T-cell (primary cell): ENCODE measurements at places on chromosomes 5 and 9. TPM values are rescaled to one million over a fixed set of nuclear protein-coding genes. Genes with fewer than 3 reads are reported as not detected.

Gene ENTREP1
- not detected for total RNA-seq

Gene NXNL2
- total RNA-seq = not detected

Gene UNC13B
- 1.2 TPM for total RNA-seq

Gene RMRP
- total RNA-seq = 12,452 TPM

DNA sequence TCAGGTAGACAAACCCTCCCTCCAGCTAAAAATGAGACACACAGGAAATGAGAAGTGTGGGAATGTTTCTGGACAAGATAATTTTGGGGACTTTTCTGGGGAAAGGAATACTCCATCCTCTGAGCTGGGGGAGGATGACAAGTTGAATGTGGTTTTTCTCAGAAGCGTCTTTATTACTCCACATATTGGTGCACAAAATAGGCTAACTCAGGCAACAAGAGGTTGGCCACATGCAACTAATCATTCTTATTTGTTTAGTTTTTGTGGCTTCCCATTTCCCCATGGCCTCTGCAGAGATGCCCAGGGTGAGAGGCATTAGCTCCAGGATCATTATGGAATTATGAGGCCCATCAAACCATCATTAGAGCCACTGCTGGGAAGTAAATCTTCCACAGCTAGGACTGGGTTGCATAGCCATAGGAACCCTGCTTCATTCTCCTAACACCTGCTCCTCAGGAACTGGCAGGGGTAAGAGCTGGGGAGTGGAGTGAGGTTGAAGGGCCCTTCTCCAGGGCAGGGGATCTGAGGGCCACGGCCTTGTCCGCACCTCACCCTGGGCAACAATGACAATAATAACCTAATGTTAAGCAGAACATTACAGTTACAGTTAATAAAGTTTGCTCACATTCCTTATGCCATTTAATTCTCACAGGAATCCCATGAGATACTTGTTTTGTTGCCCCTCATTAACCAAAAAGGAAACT, 9.3 kb upstream of the SIL1 start:
- DNase-seq = no peak
- no peaks in the 10 kb centered on the region for H3K36me3 ChIP-seq
- H3K4me3 ChIP-seq = no peak overlapping the region
- no peaks in the 10 kb centered on the region for H3K4me1 ChIP-seq
- no peak overlapping the region for H3K27ac ChIP-seq

DNA sequence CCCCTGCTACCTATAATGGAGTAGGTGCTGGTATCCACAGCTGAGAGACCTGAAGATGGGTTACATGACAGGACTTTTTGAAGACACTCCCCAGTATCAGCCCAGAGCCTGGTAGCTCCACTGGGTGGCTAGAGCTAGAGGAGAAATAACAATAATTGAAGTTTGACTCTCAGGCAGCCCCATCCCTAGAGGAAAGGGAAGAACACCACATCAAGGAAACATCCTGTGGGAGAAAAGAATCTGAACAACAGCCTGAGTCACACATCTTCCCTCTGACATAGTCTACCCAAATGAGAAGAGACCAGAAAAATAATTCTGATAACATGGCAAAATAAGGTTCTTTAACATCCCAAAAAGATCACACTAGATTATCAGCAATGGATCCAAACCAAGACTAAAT, 432.1 kb downstream of the CDH18 start:
- H3K27ac ChIP-seq = no peak overlapping the region
- no peak for DNase-seq
- H3K36me3 ChIP-seq = no peaks in the 10 kb centered on the region
- H3K4me3 ChIP-seq = no peak overlapping the region
- H3K4me1 ChIP-seq = no peaks in the 10 kb centered on the region

DNA sequence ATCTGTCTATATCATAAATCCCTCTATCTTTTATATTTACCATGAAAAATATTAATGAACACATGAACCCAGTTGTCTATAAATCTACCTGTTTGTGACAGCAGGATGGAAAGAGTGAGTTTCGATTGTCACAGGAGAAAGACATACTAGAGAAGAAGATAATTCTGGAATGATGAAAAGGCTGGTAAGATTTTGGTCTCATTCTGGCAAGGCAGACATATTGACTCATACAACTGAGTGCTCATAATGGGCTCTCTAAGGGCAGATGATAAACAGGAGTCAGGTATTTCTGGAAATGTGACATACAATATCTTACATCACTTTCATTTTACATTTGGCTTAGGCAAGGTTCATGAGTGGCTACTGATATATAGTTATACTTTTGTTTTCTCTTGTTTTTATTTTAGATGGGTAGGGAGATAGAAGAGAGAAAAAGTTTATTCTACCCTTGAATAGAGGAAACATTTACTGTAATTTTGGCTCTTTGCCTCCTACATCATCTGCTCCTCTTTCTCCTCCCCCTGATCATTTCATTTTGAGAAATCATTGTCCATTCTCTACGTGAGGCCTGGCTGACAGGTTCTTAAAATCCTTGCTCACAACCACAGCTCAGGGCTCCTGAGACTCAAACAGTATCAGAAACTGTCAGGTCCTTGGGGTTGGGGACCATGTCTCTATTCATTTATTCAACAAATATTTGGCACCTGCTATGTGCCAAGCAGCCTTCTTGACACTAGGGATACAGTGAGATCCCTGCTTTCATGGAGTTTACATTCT, 14.4 kb downstream of the ELOVL7 start:
- no peak for DNase-seq
- no peaks in the 10 kb centered on the region for H3K36me3 ChIP-seq
- no peak overlapping the region for H3K27ac ChIP-seq
- no peak overlapping the region for H3K4me3 ChIP-seq
- no peaks in the 10 kb centered on the region for H3K4me1 ChIP-seq
- H3K27me3 ChIP-seq = no peaks in the 10 kb centered on the region

GRCh38 chr5:10543585-10544040, 20.3 kb upstream of the ANKRD33B start:
- H3K27ac ChIP-seq = no peak overlapping the region
- H3K27me3 ChIP-seq = peaks cover 30% of the 10 kb centered on the region
- H3K36me3 ChIP-seq = no peaks in the 10 kb centered on the region
- no peaks in the 10 kb centered on the region for H3K4me1 ChIP-seq
- H3K4me3 ChIP-seq = no peak overlapping the region
- no peak for DNase-seq

DNA sequence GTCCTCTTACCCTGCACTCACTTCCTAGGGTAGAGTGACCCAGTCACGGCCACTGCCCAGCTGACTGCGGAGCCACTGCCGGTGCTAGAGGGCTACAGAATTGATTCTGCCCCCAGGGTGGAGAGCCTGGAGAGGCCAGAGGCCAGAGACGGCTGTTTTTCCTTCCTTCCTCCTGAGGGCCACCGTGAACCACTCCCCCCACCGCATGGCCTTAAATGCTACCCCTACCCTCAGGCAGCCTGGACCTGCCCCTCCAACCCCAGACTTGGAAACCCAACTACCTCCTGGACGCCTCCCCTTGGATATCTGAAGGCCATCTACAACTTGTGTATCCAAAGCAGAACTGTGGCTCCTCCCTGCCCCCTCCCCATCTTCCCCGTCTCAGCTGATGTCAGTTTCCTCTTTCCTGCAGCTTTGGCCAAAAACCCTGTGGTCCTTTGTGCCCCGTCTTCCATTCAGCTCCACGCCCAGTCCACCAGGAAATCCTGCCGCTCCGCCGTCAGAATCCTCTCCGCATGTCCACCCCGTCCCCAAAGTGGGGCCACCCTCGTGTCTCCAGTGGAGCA, 16.3 kb downstream of the SH2D3C start:
- H3K27me3 ChIP-seq = no peaks in the 10 kb centered on the region
- peaks cover 76% of the 10 kb centered on the region for H3K36me3 ChIP-seq
- no peak for DNase-seq
- peaks cover 41% of the 10 kb centered on the region for H3K4me1 ChIP-seq
- H3K4me3 ChIP-seq = no peak overlapping the region
- H3K27ac ChIP-seq = no peak overlapping the region

DNA sequence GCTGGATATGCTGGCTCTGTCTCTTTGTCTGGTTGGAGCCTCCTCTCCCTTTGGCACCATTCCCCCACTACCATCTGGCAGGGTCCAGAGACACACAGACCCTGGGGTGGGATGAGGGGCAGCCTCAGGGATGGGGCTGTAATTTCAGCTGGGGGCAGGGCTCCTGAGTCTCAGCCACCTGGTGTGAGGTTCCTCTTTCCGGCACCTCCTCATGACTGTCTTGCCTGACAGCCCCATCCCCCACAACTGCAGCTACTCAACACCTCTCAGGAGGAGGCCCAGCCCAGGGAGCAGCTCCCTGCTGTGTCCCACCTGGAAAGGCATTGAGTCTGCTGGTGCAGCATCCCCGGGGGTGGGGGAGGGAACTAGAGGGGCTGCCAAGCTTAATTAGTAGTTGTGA, 11.7 kb upstream of the RPS14 start:
- H3K27me3 ChIP-seq = peaks cover 13% of the 10 kb centered on the region
- H3K4me3 ChIP-seq = no peak overlapping the region
- H3K36me3 ChIP-seq = no peaks in the 10 kb centered on the region
- DNase-seq = no peak

DNA sequence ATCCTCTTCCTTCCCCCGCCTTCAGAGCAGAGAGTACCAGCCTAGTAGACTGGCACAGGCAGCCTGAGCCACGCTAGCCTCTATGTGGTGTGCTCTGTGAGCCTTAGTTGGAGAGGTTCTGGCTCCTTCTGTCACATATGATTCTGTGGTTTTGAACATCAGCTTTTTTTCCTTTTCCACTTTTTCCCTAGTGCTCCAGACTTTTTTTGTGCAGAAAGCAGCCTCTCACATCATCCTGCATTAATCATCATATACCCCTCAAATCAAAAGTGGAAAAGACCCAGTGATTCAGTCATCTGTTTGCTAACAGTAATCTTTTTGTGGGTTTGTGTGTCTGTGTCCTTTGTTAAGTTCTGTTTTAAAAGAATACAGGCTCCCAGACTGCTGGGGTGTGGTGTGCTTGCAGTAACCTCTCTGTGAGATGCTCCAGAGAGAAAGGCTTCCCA, 663.9 kb upstream of the RGMB start:
- no peaks in the 10 kb centered on the region for H3K27me3 ChIP-seq
- H3K36me3 ChIP-seq = no peaks in the 10 kb centered on the region
- no peaks in the 10 kb centered on the region for H3K4me1 ChIP-seq
- no peak overlapping the region for H3K27ac ChIP-seq

GRCh38 chr5:155953335-155953734, 373.6 kb upstream of the SGCD start:
- H3K27ac ChIP-seq = no peak overlapping the region
- no peak overlapping the region for H3K4me3 ChIP-seq
- H3K4me1 ChIP-seq = no peaks in the 10 kb centered on the region
- DNase-seq = no peak
- no peaks in the 10 kb centered on the region for H3K36me3 ChIP-seq
- no peaks in the 10 kb centered on the region for H3K27me3 ChIP-seq

- H3K36me3 ChIP-seq = no peaks in the 10 kb centered on the region
- H3K27ac ChIP-seq = no peak overlapping the region
- H3K27me3 ChIP-seq = no peaks in the 10 kb centered on the region
- DNase-seq = no peak
- H3K4me1 ChIP-seq = no peaks in the 10 kb centered on the region
- no peak overlapping the region for H3K4me3 ChIP-seq
Observed at GRCh38 chr5:178788381-178789085, 58.1 kb upstream of the ZNF354A start.

DNA sequence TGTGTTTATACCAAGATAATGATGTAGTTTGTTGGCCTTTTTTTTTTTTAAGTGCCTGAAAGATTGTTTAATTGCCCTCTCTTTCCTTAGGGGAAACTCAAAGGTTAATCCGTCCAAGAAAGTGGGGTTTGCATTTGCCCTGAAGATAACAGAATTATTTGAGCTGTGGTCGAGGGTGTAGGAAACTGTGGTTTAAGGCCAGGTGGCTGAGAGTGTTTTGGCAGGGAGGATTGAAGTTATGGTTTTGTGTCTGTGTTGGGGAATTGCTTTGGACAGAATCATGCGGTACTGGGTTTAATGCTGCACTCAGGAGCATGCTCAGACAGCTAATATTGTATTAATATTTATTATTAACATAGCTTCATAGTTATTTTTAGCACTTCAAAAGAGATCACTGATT, 509.8 kb downstream of the EBF1 start:
- no peak for DNase-seq
- no peak overlapping the region for H3K27ac ChIP-seq
- no peaks in the 10 kb centered on the region for H3K27me3 ChIP-seq
- H3K4me3 ChIP-seq = no peak overlapping the region

DNA sequence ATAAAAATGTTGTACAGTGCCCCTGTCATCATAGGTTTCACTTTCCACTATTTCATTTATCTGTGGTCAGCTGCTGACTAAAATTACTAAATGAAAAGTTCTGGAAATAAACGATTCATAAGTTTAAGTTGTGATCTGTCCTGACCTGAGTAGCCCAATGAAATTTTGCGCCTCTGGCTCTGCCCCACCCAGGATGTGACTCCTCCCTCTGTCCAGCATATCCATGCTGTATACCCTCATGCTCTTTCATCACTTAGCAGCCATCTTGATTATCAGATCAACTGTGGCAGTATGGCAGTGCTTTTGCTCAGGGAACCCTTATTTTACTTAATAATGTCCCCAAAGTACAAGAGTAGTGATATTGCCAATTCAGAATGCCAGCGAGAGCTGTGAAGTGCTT, 97.3 kb downstream of the STARD4 start:
- no peak overlapping the region for H3K4me3 ChIP-seq
- DNase-seq = no peak
- no peaks in the 10 kb centered on the region for H3K4me1 ChIP-seq
- no peak overlapping the region for H3K27ac ChIP-seq
- no peaks in the 10 kb centered on the region for H3K36me3 ChIP-seq
